Stimulated activated CD8-positive, alpha-beta memory T cell treated with anti-CD3 and anti-CD28 coated beads, Interleukin-4, amount 100 ng/mL, for 48 hours (primary cell): ENCODE measurements at places on chromosomes 16 and 17.

DNA sequence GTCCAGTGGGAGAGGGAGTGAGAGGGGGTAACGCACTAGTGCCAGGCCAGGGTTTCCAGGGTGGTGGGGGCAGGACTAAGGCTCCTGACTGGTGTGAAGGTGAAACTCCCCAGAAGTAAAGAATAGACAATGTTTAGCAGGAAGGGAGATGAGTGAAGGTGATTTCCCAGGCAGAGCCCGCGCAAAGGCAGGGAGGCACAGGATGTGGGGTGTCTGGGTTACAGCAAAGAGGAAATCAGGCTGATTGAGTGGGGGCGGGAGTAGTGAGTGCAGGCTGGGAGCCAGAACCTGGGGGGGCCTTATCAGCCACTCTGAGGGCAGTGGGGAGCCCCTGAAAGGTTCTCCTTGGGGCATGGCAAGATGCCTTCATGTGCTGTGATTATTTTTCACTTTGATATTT is 167.5 kb downstream of the UTP18 start:
- DNase-seq: peak; percentile 71

DNA sequence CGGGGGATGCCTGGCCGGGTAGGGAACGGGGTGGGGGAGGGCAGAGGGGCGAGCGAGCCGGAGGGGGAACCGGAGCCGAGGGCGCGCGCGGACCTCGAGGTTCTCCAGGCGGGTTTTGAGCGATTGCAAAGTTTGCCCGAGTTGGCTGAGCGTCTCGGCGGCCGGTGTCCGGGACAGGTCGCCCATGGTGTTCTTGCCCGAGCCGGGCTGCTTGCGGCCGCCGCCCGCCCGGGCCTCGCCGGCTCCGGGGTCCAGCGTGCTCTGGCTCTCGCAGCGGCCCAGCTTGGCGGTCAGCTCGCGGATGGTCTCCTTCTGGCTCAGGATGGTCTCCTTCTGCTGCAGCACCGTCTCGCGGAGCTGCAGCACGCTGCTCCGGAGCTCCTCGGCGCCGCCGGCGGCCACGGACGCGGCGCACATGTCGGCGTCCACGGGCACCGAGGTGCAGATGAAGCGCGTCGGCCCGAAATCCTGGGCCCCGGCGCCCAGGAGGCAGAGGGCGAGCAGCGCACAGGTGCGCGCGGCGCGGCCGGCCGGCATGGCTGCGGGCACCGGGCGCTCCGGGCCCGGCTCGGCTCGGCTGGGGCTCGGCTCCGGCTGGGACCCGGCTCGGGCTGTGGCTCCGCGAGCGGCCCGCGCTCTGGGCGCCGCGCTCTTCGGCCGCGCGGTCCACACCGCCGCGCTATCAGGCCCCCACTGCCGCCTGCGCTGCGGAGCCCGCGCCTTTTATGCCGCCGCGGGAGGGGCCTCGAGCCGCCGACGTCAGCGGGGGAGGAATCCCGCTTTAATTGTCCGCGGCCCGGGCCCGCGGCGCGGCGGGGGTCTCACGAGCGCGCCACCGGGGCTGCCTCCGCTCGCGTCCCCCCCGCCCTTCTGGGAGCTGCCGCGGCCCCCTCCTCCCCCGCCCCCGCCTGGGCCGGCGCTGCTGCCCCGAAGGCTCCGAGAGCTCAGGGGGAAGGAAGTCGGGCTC is at the start of gene NPTX1:
Gene NPTX1 (minus strand): TSS at position 698 of the 967 bp plus-strand sequence. CDS start 161 bp downstream, at position 537.
- no peak for DNase-seq

- DNase-seq: no peak
These were observed 9.6 kb upstream of the METTL16 start for GRCh38 chr17:2521257-2521656.

DNA sequence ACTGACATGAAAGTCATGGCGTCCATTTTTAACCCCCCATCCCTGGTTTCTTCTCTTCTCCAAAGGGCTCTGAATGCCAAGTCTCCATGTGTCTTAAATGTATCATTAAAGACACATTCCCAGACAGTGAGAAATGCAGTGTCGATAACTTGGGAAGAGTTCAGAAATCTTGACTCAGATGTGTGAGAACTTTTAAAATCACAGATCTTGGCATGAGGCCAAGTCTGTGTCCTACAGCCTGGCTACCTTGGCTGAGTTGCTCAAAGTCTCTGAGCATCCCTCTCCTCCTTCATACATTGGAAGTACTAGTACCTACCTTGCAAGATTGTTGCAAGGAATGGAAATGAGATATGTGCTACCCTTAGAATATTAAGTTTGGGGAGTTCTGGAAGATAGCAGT is 1046.5 kb upstream of the RBFOX1 start:
- DNase-seq: no peak

GRCh38 chr16:78638371-78638770 is 538.9 kb downstream of the WWOX start:
- no peak for DNase-seq

GRCh38 chr17:59466946-59467801 is 98.2 kb upstream of the DHX40 start:
- DNase-seq: no peak

DNA sequence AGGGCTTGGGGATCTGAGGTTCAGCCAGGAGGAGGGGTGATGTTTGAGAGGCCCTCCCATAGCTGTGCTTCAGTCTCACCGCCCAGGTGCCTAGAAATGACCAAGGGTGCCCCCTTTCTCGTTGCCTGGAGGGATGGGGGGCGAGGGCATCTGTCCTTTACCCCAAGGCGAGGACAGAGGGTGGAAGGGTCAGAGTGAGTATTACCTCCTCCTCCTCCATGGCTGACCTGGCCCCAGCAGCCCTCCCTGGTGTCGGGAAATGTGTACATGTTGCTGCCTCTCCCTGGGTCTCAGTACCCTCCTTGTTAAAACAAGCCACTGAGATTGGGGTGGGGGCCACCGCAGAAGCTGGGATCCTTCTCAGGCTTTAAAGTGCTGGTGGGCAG is 2.4 kb downstream of the NECAB2 start:
- DNase-seq: no peak

- no peak for DNase-seq
These were observed 7.0 kb downstream of the CBLN1 start for GRCh38 chr16:49274591-49274990.

- DNase-seq: no peak
These were observed 39.3 kb upstream of the IRX6 start for GRCh38 chr16:55284718-55285099.

DNA sequence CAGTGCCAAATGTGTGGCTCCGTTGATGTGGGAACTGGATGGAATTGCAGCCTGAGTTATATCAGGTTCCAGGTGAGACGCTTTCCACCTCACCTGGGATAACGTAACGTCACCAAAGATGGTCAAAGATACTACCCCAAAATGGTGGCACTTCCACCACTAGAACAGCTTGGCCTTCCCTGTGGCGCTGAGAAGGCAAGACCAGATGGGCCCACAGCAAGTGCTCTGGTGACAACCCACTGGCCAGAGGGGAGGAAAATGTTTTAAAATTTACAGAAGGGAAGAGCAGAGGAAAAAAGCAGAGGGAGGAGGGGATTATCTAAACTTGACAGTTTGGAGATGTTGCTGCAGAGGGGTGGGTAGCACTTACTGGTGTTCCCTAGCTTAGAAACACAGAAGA is 7.5 kb upstream of the ITGA2B start:
- DNase-seq: no peak

DNA sequence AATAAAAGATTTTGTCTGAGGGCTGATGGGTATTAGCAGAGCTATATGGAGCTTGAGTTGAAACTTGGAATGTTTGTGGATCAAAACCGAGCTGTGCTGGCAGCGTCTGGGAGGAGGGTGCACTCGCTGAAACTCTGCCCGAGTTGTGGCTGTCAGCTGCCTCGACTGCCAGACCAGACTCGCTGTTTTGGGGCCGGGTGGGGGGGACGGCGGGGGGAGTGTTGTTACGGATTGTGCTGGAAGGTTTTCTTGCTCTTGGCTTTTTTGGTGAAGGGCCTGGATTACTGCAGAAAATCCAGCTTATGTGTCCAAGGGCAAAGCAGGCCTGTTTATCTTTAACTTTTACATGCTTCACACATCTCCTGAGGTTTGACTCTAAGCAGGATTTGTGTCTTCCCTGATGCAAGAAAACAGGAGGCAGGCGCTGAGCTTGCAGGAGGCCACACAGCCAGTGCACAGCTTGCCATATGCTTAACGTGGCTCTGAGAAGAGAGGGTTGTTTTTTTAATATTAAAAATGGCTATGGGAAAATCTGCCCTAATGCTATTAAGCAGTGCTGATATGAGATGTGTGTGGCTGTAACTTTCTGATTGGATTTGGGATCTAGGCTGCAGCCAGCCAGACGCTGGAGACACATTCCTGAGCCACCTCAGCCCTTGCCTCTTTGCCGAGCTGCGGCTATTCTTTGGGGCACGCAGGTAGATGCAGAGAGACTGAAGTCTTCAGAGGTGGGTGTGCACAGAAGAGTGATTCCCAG is 20.5 kb upstream of the RPTOR start:
- no peak for DNase-seq

DNA sequence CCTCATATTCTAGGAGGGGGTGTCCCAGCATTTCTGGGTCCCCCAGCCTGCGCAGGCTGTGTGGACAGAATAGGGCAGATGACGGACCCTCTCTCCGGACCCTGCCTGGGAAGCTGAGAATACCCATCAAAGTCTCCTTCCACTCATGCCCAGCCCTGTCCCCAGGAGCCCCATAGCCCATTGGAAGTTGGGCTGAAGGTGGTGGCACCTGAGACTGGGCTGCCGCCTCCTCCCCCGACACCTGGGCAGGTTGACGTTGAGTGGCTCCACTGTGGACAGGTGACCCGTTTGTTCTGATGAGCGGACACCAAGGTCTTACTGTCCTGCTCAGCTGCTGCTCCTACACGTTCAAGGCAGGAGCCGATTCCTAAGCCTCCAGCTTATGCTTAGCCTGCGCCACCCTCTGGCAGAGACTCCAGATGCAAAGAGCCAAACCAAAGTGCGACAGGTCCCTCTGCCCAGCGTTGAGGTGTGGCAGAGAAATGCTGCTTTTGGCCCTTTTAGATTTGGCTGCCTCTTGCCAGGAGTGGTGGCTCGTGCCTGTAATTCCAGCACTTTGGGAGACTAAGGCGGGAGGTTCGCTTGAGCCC is 11.6 kb downstream of the STH start:
- DNase-seq: no peak

DNA sequence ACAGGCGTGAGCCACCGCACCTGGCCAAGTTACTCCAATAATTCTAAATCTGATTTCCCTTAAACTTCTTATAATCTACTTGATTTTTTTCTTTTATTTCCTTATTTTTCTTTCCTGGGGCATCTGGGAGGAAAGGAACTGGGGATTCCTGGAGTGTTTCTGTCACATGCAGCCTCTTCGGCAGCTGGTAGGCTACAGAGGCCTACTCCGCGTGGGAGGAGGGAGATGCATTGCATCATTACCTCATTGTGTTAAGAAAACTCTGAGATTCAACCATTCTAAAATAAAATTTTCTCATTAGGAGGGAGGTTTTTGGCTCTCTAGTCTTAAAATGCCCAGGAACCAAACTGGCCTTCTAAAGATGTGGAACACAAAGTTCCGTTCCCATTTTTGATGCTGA is 64.0 kb downstream of the SOX9 start:
- DNase-seq: no peak

GRCh38 chr17:57463103-57463885 is 207.0 kb downstream of the MSI2 start:
- DNase-seq: peak; percentile 93

- DNase-seq: no peak
These were observed 920 bp upstream of the ZCCHC14 start for GRCh38 chr16:87493608-87494280.

- DNase-seq: no peak
These were observed 405.5 kb upstream of the PSMD7 start for GRCh38 chr16:73891129-73891542.

GRCh38 chr17:60406887-60407286 is 15.0 kb upstream of the USP32 start:
- DNase-seq: no peak

DNA sequence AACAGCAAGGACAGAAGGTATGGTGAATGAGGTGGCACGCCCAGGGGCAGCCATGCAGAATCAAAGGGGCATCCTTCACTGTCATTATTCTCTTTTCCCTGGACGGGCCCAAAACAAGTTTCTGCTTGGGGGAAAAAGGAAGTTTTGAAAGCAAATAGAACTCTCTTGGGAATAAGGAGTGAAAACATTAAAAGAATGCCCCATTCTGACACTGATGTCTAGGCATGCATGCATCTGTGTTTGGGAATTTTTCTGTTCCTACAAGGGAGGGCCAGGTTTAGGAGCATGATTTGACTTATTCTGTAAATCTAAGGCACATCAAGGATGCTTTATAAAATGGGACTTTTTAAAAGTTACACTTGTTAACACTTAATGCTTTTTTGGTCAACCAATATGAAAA is 34.3 kb upstream of the SLC12A3 start:
- DNase-seq: no peak

- DNase-seq: no peak
These were observed 15.9 kb downstream of the AOC3 start for GRCh38 chr17:42866631-42867575.

DNA sequence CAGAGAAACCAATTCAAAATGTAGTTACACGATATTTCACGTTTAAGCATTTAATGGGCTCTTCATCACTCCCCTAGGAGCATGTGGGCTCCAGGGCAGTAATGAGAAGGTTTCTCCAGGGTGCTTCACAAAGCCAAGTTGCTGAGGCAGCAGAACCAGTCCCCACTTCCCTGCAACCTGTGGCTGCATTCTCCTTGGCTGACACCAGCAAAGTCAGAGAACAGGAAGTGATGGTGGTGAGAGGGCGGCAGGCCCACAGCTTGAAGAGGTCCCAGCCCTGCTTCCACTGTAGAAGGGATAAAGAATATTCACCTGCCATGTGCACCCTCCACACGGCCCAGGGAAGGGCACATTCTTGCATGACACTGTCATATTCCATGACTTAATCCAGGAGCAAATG is 133.2 kb downstream of the CBLN1 start:
- DNase-seq: no peak

DNA sequence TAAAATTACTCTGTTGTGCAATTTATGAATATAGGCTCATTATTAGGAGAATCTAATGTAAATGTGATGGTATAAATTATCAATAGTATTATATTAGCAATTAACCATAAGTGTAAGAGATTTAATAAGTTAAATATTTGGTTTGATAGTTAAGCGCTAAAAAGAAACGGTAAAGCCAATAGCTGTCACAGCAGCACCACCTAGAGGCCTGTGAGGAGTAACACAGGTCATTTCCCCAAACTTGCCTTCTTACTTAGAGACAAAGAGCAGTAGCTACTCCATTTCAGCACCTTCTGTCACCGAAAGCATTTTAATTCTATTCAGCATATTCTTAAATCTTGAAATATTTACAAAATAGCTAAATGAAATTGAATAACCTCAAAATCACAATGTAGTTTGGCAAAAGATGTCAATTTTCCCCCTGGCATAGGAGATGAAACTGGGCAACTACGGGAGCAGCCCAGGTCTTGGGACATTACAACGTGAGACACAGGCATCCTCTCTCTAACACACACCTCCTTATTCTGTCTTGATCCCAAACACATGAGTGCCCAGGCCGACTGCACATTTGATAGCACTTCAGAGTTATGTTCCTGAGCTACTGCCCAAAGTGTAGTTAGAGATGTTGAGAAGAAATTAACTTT is 14.3 kb upstream of the DYNLRB2 start:
- peak; percentile 65 for DNase-seq

DNA sequence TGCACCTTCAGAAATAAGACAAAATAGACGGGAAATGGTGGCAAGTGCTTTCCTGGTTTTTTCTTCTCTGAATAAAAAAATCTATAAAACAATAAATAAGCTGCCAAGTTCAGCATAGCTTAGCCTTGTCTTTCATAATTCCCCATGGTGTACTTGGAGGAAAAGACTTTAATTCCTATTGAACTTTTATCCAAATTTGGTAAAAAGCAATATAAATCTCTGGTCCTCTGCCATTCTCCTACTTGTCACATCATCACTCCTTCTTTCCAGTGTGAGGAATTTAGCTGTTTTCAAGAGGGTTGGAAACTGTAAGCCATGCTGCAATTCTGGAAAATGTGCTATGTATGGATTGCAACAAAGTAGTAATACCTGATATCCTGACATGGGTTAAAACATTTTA is 551.8 kb upstream of the KIF2B start:
- DNase-seq: no peak
